ENCODE measurements at places on chromosomes 4 and X. TPM values are rescaled to one million over a fixed set of nuclear protein-coding genes. Genes with fewer than 3 reads are reported as not detected.

GLRB gene
- total RNA-seq = 37.7 TPM

PRKG2 gene
- 2.1 TPM for total RNA-seq

PARM1 gene
- total RNA-seq = 98.6 TPM

TRIM75 gene
- not detected for total RNA-seq

EGFL6 gene
- 9.9 TPM for total RNA-seq

C1QTNF7 gene
- total RNA-seq = 8.8 TPM

MAGEA8 gene
- not detected for total RNA-seq

TRIM61 gene
- 1.2 TPM for total RNA-seq

PAGE1 gene
- not detected for total RNA-seq

DNA sequence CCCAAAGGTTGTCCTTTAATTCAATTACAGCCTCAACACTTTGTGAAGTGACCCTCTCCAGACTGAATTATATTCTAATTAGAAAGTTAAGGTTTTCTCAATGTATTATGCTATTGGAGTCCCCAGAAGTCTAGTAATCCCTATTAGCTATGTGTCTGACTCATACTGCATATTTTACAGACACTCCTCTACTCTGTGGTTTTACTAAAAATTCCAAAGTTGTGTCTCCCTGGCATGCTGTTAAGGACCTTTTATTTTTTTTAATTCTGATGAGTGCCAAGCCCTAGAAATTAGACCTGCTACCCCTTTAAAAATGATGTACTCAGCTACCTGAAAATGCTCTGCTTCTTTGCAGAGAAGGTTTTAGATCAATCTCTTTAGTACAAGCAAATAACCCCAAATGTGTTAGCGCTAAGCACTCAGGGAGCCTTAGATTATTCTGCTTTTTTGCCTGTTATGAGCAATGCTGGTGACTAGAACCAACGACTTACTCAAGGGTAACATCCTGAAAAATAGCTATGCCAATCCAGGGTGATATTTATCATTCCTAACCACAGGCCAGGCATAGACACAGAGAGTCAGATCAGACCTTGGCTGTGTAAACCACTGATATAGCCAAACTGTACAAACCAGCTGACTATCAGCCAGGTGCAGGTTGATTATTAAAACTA lies 26.1 kb upstream of the CXCL13 start:
- H3K27ac ChIP-seq = peak overlapping the region; percentile 40
- H3K36me3 ChIP-seq = no peaks in the 10 kb centered on the region
- H3K4me3 ChIP-seq = no peak overlapping the region
- no peaks in the 10 kb centered on the region for H3K27me3 ChIP-seq

GRCh38 chr4:5954056-5954760 lies 61.3 kb upstream of the CRMP1 start:
- H3K27me3 ChIP-seq = no peaks in the 10 kb centered on the region
- no peaks in the 10 kb centered on the region for H3K4me1 ChIP-seq
- no peak overlapping the region for H3K4me3 ChIP-seq
- no peak overlapping the region for H3K27ac ChIP-seq

DNA sequence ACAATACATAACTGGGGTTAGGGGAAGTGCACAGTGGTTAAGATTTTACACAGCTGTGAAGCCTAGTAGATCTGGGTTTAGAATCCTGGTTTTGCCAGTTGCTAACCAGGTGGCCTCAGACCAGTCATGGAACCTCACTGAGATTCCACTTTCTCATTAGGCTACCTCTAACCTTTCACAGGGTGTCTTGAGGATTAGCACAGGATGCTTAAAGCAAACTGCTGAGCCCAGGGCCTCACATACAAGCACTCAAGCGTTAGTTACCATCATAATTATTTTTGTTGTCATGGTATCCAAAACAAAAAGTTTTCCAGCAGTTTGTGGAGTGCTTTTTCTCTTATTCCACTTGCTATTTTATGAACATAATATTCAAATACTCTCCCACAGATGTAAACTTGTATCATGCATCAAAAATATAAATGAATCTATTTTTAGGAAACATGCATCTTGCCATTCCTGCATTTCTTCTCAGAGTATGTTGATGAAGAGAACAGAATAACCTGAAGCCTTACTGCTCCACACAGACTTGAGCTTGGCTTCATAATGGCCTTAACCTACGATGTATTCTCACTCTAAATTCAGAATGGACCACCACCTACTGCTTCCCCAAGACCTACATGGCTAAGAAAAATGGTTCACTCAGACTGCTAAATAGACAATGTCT lies 12.6 kb downstream of the AP1S2 start:
- no peak overlapping the region for H3K4me3 ChIP-seq
- no peak for DNase-seq
- H3K4me1 ChIP-seq = no peaks in the 10 kb centered on the region
- H3K36me3 ChIP-seq = no peaks in the 10 kb centered on the region
- no peak overlapping the region for H3K27ac ChIP-seq

GRCh38 chr4:60757986-60758680 lies 442.0 kb upstream of the ADGRL3 start:
- no peak overlapping the region for H3K4me3 ChIP-seq
- H3K27me3 ChIP-seq = no peaks in the 10 kb centered on the region
- no peak overlapping the region for H3K27ac ChIP-seq
- DNase-seq = no peak
- H3K4me1 ChIP-seq = no peaks in the 10 kb centered on the region
- no peaks in the 10 kb centered on the region for H3K36me3 ChIP-seq

- no peaks in the 10 kb centered on the region for H3K4me1 ChIP-seq
- DNase-seq = no peak
- no peaks in the 10 kb centered on the region for H3K27me3 ChIP-seq
- no peak overlapping the region for H3K4me3 ChIP-seq
- H3K36me3 ChIP-seq = no peaks in the 10 kb centered on the region
- H3K27ac ChIP-seq = no peak overlapping the region
Observed at GRCh38 chrX:33053001-33053400, 158.3 kb downstream of the DMD start.

DNA sequence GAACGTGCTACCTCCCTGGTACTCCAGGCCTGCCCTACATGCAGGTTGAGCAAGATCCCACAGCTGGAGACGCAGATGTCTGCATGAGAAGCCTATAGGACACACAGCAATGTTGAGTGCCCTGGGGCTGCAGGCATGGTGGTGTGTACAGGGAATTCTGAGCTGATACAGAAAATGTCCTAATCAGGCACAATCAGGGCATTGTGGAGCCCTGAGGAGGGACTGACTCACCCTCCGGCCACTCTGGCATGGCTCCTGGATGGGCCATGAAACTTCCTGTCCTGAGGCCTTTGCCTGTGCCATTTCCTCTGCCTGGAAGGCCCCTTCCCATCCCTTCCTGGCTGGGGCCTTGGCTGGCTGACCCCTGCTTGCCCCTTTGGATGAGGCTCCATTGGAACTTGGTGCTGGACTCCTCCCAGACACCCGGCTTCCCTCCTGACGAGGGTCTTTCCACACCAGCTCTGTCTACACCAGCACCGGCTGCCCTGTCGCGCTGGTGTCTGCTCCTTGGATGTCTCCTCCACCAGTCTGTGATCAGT lies 16.7 kb upstream of the AFAP1 start:
- H3K27me3 ChIP-seq = no peaks in the 10 kb centered on the region
- peaks cover 17% of the 10 kb centered on the region for H3K4me1 ChIP-seq
- no peak for DNase-seq
- no peak overlapping the region for H3K4me3 ChIP-seq
- H3K36me3 ChIP-seq = no peaks in the 10 kb centered on the region
- no peak overlapping the region for H3K27ac ChIP-seq

- peak; percentile 21 for DNase-seq
- H3K36me3 ChIP-seq = no peaks in the 10 kb centered on the region
- no peaks in the 10 kb centered on the region for H3K4me1 ChIP-seq
- no peak overlapping the region for H3K4me3 ChIP-seq
- no peak overlapping the region for H3K27ac ChIP-seq
Observed at GRCh38 chr4:88341227-88342192, 37.1 kb upstream of the HERC6 start.

GRCh38 chr4:108649863-108650211 lies 562 bp upstream of the OSTC start:
- peaks cover 30% of the 10 kb centered on the region for H3K4me1 ChIP-seq
- H3K27me3 ChIP-seq = no peaks in the 10 kb centered on the region
- DNase-seq = no peak
- peak overlapping the region; percentile 79 for H3K27ac ChIP-seq
- no peaks in the 10 kb centered on the region for H3K36me3 ChIP-seq

GRCh38 chrX:40444798-40445496 lies 135.8 kb upstream of the ATP6AP2 start:
- H3K4me3 ChIP-seq = no peak overlapping the region
- no peaks in the 10 kb centered on the region for H3K27me3 ChIP-seq

DNA sequence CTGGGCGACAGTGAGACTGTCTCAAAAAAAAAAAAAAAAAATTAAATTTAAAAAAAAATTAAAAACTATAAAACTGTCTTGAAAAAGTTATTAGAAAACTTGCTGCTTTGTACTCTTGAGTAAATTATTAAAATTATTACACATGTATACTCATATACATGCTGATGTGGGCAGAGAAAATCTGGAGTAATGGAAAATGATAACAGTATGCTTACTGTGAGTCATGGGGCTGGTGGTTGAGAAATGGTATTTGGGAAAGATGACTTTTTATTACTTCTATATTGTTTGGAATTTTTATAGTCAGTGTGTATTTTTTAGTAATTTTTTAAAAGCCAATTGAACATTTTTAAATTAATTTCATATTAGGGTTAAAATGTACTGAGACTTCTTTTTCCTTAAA lies 7.5 kb downstream of the YY2 start:
- no peaks in the 10 kb centered on the region for H3K27me3 ChIP-seq
- no peaks in the 10 kb centered on the region for H3K4me1 ChIP-seq
- no peaks in the 10 kb centered on the region for H3K36me3 ChIP-seq

GRCh38 chrX:48834383-48834709 lies 1.1 kb downstream of the PCSK1N start:
- H3K36me3 ChIP-seq = no peaks in the 10 kb centered on the region
- no peak overlapping the region for H3K27ac ChIP-seq
- no peak for DNase-seq
- H3K4me3 ChIP-seq = no peak overlapping the region

DNA sequence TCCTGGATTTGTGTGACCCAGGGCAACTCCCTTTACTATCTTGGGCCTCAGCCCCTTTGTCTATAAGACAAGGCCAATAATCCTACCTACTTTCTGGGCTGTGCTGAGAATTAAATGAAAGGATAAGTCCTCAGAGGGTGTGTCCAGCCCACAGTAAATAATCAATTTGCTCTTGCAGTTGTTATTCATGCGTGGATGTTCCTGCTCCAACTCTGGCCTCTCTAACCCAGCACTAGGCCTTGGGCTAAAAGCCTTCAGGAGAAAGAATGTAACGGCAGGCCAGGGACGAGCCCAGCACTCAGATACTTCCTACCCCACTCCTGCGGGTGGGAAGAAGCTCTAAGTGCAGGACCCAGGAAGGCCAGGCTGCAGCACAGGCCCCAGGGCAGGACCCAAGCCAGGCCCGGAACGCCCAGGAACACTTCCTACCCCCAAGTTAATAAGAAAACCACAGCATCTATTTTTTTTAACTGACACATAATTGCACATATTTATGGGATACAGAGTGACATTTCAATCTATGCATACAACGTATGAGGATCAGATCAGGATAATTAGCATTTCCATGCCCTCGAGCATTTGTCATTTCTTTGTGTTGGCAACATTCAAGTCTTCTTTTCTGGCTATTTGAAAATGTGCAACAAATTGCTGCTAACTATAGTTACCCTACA lies 179.6 kb upstream of the RBPJ start:
- peaks cover 6% of the 10 kb centered on the region for H3K4me1 ChIP-seq
- H3K4me3 ChIP-seq = no peak overlapping the region
- no peaks in the 10 kb centered on the region for H3K36me3 ChIP-seq
- H3K27me3 ChIP-seq = no peaks in the 10 kb centered on the region
- no peak for DNase-seq

- no peak for DNase-seq
- no peaks in the 10 kb centered on the region for H3K4me1 ChIP-seq
- no peaks in the 10 kb centered on the region for H3K27me3 ChIP-seq
- H3K36me3 ChIP-seq = no peaks in the 10 kb centered on the region
- no peak overlapping the region for H3K4me3 ChIP-seq
Observed at GRCh38 chr4:25011135-25011866, 19.4 kb downstream of the LGI2 start.

DNA sequence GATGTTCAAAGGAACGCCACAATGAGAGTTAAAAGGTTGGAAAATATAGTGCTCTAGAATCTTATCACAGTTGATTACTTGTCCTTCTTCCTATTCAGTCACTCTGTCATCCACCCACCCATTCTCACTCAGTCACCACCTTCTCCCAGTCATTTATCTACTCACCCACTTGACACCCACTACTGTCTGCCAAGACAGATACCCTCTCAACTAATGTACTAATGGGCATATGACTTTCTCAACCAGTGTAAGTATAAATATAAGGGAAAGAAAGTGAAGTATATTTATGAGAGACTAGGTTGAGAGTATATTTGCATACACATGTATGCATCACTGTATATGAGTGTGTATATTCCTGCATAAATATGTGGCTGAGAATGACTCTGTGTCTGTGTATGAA lies 20.0 kb downstream of the MID2 start:
- H3K27me3 ChIP-seq = no peaks in the 10 kb centered on the region
- no peak overlapping the region for H3K4me3 ChIP-seq
- peaks cover 4% of the 10 kb centered on the region for H3K36me3 ChIP-seq
- no peaks in the 10 kb centered on the region for H3K4me1 ChIP-seq

GRCh38 chr4:134388351-134388750 lies 186.8 kb upstream of the PABPC4L start:
- no peaks in the 10 kb centered on the region for H3K4me1 ChIP-seq
- no peaks in the 10 kb centered on the region for H3K36me3 ChIP-seq
- no peak overlapping the region for H3K4me3 ChIP-seq
- no peaks in the 10 kb centered on the region for H3K27me3 ChIP-seq
- H3K27ac ChIP-seq = no peak overlapping the region
- DNase-seq = no peak

DNA sequence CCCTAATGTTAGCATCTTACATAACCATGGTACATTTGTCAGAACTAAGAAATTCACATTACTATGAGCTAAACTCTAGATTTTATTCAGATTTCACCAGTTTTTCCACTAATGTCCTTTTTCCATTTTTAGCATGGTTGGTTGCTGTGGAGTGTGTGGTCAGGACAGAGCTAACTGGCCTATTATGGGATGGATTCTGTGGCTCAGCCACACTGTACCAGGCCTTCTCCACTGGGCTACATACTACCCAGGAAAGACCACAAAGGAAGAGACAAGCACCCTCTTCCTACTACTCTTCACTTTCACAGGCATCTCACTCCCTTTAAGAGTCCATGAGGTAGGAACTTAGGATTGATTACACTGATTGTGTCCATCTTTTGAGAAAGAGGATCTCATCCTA lies 67.4 kb downstream of the ZNF827 start:
- no peak overlapping the region for H3K27ac ChIP-seq
- H3K27me3 ChIP-seq = no peaks in the 10 kb centered on the region
- H3K4me3 ChIP-seq = no peak overlapping the region
- no peak for DNase-seq
- H3K36me3 ChIP-seq = no peaks in the 10 kb centered on the region

- no peak overlapping the region for H3K4me3 ChIP-seq
- no peaks in the 10 kb centered on the region for H3K27me3 ChIP-seq
- no peak for DNase-seq
- H3K36me3 ChIP-seq = no peaks in the 10 kb centered on the region
- peaks cover 17% of the 10 kb centered on the region for H3K4me1 ChIP-seq
Observed at GRCh38 chr4:56728512-56728911, 47.4 kb upstream of the HOPX start.
